Activated T-helper 1 cell treated with anti-CD3 and anti-CD28 coated beads, Interleukin-12 subunit alpha, Interleukin-12 subunit beta, Interleukin-2, Interleukin-4 antibody, amounts not matched to agents 30 ng/mL and 10 ng/mL and 1 ng/mL, durations not matched to agents 14 hours and 24 hours and 36 hours (primary cell): ENCODE measurements at places on chromosomes 4 and X.

GRCh38 chrX:12115377-12115776 lies 22.9 kb upstream of the FRMPD4 start:
- H3K4me3 ChIP-seq = no peak overlapping the region
- H3K4me1 ChIP-seq = no peaks in the 10 kb centered on the region
- H3K27ac ChIP-seq = no peak overlapping the region
- H3K27me3 ChIP-seq = peaks cover 1% of the 10 kb centered on the region
- DNase-seq = no peak
- no peaks in the 10 kb centered on the region for H3K36me3 ChIP-seq

DNA sequence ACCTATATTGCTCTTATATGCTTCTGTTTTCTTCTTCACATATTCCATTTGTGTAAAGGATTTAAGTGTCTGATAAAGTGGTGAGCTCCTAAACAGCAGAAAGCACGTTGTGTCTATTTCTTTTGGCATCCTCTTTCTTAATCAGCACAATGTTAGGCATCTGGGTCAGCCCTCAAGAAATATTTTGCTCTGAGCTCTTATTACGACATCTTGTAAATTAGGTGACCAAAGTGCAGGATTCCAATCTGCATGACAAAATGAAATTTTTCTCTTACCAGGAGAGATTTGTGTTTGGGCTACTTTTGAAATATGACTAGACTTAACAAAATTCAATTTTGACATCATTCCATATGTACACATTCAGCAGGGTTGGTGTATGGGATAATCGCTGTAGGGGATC lies 210.0 kb upstream of the IGFBP7 start:
- DNase-seq = no peak
- no peaks in the 10 kb centered on the region for H3K27me3 ChIP-seq
- no peaks in the 10 kb centered on the region for H3K36me3 ChIP-seq
- no peak overlapping the region for H3K4me3 ChIP-seq

DNA sequence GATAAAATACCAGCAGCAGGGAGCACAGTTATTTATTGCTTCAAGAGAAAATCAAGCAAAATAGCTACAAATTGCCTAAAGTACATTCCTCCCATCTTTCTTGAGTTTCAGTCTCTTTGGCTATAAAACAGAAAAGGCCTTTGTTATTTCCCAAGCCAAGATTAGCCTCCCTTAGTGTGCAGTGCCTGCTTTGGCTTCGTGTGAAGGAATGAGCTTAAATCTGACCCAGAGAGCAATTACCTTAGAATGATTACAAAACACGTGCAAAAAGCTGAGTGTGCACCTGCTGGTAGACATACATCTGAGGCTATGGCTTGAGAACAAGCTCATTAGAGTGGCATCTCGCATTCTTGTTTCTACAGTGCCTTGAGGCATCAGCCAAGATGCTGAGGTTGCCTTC lies 250.8 kb downstream of the C4orf33 start:
- no peak for DNase-seq
- H3K4me3 ChIP-seq = no peak overlapping the region
- no peaks in the 10 kb centered on the region for H3K4me1 ChIP-seq
- peaks cover 6% of the 10 kb centered on the region for H3K27me3 ChIP-seq
- H3K27ac ChIP-seq = no peak overlapping the region

DNA sequence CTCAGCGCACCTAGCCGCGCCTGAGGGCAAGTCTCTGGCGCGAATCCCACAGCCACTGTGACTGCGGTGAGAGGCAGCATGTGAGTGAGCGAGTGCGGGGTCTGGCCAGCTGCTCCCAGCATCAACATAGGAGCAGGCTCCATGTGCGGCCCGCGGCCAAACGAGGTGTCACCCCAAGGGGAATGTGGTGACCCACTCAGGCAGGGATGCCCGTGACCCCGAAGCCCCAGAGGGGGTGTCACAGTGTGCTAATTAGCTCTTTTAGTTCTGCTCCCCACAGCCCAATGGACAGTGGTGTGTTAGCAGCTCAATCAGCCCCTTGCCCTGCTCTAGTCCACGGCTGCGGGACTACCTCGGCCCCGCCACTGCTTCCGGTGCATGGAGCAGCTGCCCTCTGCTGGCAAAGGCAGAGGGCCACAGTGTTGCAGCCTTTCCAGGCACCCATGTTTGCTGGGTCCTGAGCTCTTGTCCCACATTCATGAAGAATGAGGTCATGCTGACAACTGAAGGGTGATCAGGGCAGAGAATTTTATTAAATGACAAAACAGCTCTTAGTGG lies 61.4 kb downstream of the AGA start:
- no peak overlapping the region for H3K27ac ChIP-seq
- DNase-seq = no peak
- no peak overlapping the region for H3K4me3 ChIP-seq

- no peaks in the 10 kb centered on the region for H3K36me3 ChIP-seq
- no peaks in the 10 kb centered on the region for H3K27me3 ChIP-seq
- DNase-seq = no peak
- no peak overlapping the region for H3K27ac ChIP-seq
These were observed 560.4 kb downstream of the ANKRD50 start for GRCh38 chr4:124152132-124152531.

DNA sequence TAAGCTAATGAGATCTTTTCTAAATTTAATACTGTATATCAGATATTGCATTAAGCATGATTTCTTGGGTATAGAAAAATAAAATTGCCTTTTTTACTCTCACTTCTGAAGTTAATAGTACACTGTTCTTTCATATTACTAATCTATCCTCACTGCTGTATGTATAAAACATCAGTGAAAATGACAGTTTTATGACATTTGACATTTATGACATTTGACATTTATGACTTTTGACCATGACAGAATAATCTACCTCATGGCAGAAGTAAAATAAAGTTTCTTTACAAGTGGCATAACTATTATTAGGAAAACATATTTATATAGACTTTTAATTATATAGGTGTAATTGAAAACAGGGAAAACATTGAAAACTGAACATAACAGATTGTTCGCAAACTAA lies 13.3 kb downstream of the GRID2 start:
- H3K27ac ChIP-seq = no peak overlapping the region
- no peaks in the 10 kb centered on the region for H3K36me3 ChIP-seq
- no peak overlapping the region for H3K4me3 ChIP-seq
- no peaks in the 10 kb centered on the region for H3K27me3 ChIP-seq
- no peak for DNase-seq

- no peaks in the 10 kb centered on the region for H3K36me3 ChIP-seq
- H3K27ac ChIP-seq = no peak overlapping the region
- no peaks in the 10 kb centered on the region for H3K4me1 ChIP-seq
- no peak overlapping the region for H3K4me3 ChIP-seq
- no peaks in the 10 kb centered on the region for H3K27me3 ChIP-seq
- no peak for DNase-seq
These were observed 383.4 kb downstream of the FAM133A start for GRCh38 chrX:94057385-94057784.

DNA sequence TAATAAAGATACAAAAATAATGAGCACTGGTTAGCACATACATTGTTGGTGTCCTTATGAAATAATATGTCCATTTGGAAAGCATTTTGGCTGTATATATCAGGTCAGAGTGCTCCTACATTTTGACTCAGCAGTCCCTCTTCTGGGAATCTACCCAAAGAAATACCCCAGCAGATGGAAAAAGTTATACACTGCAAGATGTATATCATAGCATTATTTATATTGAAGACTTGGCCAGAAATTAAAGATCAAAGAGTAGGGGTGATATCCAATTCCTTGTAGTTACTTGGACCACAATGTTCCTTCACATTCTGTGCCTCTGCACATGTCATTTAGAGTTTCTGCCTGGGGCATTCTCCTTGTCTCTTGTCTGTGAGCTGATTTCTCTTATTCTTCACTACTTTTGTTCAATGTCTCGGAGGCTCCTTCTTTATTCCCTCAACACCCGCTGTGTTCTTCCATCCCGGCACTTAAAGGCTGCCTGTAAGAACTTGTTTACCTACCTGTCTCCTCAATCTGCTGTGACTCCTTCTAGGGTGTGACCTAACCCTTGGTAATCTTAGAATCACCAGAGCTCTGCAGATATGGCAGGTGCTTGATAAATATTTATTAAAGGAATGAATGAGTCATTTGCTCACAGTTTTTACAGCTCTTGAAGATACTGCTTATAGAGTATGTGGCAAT lies 3.1 kb upstream of the TSPAN5 start:
- no peak for DNase-seq
- no peaks in the 10 kb centered on the region for H3K27me3 ChIP-seq
- H3K36me3 ChIP-seq = peaks cover 7% of the 10 kb centered on the region
- H3K4me3 ChIP-seq = peak overlapping the region; percentile 63
- H3K4me1 ChIP-seq = peaks cover 72% of the 10 kb centered on the region

GRCh38 chr4:42646013-42646784 lies 10.7 kb downstream of the ATP8A1 start:
- peaks cover 34% of the 10 kb centered on the region for H3K4me1 ChIP-seq
- H3K36me3 ChIP-seq = no peaks in the 10 kb centered on the region
- H3K27ac ChIP-seq = no peak overlapping the region

GRCh38 chrX:129876771-129877305 lies 29.1 kb upstream of the UTP14A start:
- H3K27me3 ChIP-seq = no peaks in the 10 kb centered on the region
- DNase-seq = no peak
- H3K27ac ChIP-seq = no peak overlapping the region
- H3K36me3 ChIP-seq = no peaks in the 10 kb centered on the region

- no peak for DNase-seq
- H3K27ac ChIP-seq = no peak overlapping the region
- no peak overlapping the region for H3K4me3 ChIP-seq
These were observed 106.7 kb upstream of the BMP2K start for GRCh38 chr4:78669453-78669852.
